ENCODE measurements at places on chromosomes 5 and 9.

DNA sequence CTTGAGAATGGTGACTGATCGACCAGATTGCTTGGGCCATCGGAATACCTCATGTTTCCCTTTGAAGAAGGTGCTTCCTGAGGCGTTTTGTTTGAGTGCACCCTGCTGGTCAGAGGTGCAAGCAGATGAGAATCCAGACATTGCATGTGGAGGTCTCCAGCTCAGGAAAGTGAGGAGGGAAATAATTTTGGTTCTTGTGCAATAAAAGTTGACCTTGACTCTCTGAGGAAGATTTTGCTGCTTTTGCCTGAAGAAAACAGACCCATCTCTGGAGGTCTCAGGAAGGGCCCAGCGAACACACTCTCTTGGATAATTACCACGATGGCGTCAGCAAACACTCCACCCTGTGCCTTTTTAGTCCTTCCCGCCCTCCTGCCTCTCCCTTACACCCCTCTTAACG, 69.7 kb downstream of the GRAMD2B start:
- no peak for DNase-seq

DNA sequence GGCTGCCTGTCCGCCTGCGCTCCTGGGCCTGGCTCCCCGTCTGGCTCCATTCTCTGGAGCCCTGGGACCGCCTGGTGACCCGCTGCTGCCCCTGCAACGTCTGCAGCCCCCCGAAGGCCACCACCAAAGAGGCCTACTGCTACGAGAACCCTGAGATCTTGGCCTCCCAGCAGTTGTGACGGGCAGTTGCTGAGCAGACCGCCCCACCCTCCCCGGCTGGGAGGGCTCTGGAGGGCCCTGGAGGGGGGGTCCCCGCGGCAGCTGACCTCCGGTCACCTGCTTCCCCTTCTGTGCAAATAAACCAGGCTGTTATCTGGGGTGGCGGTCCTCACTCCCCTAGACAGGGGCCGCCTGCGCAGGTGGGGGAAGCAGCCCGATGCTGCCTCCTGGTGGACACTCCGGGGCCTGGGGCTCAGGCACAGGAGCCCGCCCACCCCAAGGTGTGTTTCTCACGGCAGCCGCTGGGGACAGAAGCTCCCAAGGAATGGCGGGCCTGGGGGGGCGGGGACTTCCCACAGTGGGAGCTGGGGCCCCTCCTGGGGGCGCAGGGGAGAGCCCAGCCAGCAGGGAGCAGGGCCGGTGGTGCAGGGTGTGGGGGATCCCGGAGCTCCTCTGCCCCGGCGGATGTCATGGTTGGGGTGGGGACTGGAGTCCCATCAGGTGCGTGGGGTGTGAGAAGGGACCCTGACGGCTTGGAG, 4.7 kb upstream of the TUBB4B start:
- peak; percentile 86 for DNase-seq

DNA sequence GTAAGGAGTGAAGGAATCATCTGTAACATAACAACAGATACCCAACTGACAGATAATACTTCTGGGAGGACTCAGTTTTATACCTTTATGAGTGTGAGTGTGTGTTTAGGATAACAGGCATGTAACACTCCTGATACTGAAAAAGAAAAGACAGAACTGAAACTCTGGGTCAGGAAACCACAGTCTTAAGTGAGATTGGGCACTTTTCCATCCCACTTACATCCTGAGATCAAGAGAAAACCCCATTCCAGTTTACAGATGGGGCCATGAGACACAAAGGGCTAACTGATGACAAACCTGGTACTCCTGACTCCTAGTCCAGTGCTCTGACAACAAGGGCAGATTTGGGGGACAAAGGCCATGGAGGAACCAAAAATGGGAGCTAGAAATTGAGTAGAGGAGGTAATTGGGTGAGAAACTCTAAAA, 18.0 kb downstream of the IL5 start:
- no peak for DNase-seq

DNA sequence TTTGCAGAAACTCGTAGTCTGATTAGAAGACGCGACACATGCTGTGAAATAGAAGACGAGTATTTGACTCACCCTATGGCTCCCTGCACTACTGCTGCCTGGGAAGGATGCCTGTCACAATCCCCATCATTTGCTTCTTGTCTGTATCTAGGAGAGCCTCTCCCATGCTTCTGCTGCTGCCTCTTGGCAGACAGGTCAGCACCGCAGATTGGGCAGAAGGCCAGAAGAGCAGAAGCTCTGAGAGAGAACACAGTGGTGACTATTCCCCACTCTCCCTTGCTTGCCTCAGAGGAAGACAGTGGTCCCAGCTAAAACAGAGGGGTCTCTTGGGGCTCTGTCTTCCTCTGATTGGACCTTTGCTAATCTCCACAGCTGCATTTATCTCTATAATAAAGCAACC, 84.0 kb upstream of the SMIM32 start:
- DNase-seq, result no peak

DNA sequence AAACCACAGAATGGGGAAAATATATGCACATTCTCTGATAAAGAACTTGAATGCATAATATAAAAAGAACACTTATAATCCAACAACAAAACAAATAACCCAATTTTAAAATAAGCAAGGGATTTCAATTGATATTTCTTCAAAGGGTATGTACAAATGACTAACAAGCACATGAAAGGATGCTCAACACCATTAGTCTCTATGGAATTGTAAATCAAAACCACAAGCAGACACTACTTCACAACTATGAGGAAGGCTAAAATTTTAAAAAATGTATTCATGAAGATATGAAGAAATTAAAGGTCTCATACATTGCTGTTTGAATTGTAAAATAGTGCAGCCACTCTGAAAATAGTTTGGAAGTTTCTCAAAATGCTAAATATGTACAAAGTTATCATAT, 78.9 kb upstream of the GAS1 start:
- DNase-seq, result no peak

DNA sequence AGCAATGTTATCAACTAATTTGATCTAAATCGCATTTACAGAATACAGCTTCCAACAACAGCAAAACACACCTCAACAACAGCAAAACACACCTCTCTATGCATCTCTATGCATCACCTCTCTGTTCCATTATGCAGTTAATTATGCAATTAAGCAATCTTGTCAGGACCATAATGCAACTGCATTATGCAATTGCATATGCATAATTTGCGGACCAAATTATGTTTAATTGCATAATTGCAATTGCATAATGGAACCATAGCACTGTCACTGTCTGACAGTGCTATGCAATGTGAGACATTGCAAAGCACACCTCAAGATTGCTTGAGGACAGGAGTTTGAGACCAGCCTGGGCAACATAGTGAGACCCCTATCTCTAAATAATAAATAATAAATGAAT, 80.4 kb upstream of the PRSS3 start:
- DNase-seq, result no peak

- no peak for DNase-seq
Observed at GRCh38 chr9:132244582-132245455, 83.0 kb downstream of the NTNG2 start.

DNA sequence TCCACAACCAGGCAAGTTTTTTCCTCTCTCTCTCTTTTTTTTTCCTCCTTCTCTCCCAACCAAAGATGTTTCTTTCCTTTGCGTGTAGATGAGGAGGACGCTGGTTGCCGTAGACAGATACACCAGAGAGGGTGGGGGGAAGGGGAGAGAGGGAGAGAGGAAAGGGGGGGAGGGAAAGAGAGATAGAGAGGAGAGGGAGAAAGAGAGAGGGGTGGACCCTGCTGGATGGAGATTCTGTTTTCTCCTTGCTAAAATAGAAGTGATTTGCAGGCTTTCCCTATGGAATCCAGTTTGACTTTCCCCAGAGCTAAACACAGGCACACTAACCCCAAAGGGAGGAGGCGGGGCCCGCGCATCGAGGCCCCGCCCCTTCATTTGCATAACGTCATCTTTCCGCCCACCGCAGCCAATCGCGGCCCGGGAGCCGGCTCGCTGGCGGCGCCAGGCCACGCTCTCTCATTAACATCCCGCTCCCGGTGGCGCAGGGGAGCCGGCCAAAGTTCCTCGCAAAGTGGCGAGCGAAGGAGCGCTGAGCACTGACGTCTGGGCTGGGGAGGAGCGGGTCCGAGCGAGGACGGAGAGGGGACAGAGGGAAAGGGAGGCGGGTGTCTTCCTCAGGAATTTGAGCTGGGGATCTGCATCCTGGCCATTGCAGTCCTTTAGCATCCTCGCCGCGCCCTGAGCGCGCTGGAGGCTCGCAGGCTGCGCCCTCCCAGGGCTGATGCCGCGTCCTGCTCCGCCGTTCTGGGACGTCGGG, 487 bp upstream of the EBF1 start:
- DNase-seq, result peak; percentile 76

DNA sequence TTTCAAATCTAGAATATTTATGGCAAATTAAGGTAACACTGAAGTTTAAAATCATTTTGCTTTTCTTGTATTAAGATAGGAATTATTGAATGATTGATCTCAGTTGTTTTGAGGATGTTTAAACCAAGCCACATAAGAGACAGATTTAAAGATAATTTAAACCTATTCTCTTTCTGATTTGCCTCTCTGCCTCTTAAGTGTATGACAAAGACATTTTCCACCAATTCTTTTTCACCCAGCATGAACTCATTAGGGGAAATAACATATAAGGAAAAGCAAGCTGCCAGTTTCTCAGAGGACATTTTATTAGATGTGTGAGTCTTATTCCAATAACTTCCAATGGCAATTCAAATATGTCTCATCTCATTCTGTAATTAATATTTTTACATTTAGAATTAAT, 568.3 kb upstream of the MEF2C start:
- no peak for DNase-seq

GRCh38 chr9:97487107-97487506, 14.4 kb upstream of the TMOD1 start:
- DNase-seq, result no peak

DNA sequence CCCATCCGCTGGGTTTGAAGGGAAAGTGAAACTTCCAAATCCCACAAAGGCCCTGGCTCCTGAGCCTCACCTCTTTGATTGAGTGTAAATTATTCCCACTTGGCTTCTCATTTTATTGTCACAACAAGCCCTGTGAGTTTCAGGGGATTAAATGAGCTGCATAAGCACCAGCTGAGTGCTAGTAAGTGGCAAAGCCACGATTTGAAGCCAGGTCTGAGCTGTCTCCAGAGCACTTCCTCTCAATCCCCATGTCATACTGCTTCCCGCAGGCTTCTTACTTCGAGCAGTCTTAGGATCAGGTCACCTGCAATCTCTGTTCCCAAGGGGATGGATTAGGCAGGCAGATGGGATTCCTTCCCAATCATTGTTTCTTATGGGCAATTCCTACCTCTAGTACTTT, 18.0 kb downstream of the RPS14 start:
- DNase-seq, result no peak

GRCh38 chr9:84293001-84293798, 47.4 kb downstream of the SLC28A3 start:
- DNase-seq, result no peak

GRCh38 chr5:9707732-9708462, 77.7 kb upstream of the TAS2R1 start:
- no peak for DNase-seq

DNA sequence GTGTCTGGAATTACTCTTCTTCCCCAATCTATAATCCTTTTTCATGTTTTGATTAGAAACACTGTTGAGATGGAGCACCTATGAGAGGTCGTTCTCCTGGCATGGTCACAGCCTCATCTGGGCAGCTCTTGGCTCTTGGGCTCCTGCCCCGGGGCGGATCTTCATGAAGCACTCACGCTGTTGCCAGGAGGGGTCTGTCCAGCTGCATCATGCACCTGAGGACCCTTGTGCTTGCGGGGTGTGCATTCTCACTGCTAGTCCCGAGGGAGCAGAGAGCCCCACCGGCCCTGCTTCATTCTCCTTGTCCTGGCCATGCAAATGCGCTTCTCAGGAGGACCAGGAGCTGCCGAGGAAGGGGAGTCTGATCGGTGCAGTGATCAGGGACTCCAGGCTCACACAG, 117.6 kb upstream of the S1PR3 start:
- DNase-seq, result no peak

- DNase-seq, result no peak
Observed at GRCh38 chr5:14115323-14115895, 27.7 kb upstream of the TRIO start.

DNA sequence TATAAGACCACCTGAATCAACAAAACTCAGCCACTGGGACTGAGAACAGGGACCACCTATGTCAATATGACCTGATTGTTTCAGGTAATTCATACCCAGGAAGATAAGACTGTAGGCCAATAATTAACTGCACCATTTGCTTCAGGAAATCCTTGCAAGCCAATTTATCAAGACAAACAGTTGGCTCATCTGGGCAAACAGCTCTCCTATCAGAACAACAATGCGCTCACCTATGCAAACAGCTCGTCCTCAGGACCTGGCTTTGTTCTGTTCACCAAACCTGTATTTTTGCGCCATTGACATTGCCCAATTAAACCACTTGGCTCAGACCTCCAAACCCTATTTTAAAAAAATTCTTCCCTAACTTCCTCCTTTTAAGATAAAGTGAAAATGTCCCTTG, 92.3 kb upstream of the MARCHF11 start:
- DNase-seq, result no peak

GRCh38 chr9:123375469-123376132, 19.6 kb downstream of the CRB2 start:
- no peak for DNase-seq

DNA sequence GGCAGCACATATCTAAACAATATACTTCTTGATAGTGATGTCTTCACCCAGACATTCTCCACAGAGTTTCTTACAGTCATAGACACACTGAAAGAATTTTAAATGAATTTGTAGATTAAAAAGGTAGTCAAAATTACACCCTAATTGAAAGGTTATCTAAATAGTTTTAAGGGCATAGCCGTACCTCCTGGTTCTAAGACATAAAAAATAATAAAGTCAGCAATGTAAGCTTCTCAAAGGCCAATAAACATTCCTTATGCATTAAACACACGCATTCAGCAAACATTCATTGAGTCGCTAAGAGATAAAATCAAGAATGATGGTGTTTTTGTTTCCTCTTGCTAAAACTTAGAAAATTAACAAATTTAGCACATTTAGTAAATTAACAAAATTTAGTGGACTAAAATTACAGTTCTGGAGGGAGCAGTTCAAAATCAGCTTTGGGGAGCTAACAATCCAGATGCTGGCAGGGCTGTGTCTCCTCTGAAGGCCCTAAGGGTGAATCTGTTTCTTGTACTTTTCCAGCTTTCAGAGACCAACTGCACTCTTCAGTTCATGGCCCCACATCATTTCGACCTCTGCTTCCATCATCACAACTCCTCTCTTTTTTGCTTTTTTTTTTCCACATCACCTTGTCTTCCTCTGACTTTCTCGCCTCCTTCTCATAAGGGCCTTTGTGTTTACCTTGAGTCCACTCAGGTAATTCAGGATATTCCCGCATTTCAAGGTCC, 516.5 kb downstream of the DNAH5 start:
- DNase-seq, result no peak

GRCh38 chr9:71209890-71210289, 88.5 kb upstream of the TRPM3 start:
- no peak for DNase-seq

- DNase-seq, result no peak
Observed at GRCh38 chr9:81416476-81417298, 272.7 kb downstream of the TLE1 start.

GRCh38 chr5:43352131-43352530, 38.9 kb upstream of the HMGCS1 start:
- DNase-seq, result no peak

Measured in stimulated activated CD4-positive, alpha-beta T cell treated with anti-CD3 and anti-CD28 coated beads, Interleukin-4, amount 100 ng/mL, for 4 hours (primary cell).